Stimulated activated CD8-positive, alpha-beta memory T cell treated with anti-CD3 and anti-CD28 coated beads, Interleukin-4, amount 100 ng/mL, for 4 hours (primary cell): ENCODE measurements at places on chromosomes 4 and X.

DNA sequence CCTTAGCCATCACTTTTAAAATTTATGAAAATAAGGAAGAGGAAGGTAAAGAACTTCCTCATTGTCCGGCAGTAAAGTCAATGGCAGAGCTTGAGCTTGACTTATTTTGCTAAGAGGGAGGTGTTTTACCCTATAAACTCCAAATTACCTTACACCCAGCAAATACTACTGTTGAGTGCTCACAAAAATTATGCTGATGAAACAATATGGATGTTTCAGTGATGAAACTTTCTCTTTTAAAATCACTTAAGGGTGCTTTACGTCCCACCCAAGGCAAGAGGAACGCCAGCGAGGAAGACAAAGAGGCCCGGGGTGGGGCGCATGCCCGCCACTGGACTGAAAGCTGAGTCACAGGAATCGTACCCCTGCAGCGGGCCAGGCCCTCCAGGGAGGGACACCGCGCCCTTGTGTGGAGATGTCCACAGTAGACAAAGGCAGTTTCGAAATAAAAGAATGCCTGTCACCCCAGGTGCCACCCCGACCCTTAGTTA is 560 bp upstream of the TMSB4X start:
- DNase-seq: no peak

DNA sequence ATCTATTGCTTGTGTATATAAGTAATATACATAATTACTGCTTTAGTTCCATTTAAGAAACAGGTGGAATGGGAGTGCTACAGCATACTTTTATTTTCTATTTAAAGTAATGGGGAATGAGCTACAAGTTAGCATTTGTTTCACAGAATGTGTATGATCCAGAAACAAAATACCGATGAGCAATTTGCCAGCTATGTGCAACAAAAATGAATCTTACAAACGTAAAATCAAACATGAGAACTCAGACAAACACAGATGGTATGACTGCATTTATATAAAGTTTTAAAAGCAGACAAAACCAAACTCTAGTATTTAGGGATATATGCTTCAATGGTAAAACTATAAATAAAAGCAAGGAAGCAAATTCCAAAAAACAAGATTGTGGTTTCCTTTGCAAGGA is 141.7 kb downstream of the PAPSS1 start:
- DNase-seq: no peak

DNA sequence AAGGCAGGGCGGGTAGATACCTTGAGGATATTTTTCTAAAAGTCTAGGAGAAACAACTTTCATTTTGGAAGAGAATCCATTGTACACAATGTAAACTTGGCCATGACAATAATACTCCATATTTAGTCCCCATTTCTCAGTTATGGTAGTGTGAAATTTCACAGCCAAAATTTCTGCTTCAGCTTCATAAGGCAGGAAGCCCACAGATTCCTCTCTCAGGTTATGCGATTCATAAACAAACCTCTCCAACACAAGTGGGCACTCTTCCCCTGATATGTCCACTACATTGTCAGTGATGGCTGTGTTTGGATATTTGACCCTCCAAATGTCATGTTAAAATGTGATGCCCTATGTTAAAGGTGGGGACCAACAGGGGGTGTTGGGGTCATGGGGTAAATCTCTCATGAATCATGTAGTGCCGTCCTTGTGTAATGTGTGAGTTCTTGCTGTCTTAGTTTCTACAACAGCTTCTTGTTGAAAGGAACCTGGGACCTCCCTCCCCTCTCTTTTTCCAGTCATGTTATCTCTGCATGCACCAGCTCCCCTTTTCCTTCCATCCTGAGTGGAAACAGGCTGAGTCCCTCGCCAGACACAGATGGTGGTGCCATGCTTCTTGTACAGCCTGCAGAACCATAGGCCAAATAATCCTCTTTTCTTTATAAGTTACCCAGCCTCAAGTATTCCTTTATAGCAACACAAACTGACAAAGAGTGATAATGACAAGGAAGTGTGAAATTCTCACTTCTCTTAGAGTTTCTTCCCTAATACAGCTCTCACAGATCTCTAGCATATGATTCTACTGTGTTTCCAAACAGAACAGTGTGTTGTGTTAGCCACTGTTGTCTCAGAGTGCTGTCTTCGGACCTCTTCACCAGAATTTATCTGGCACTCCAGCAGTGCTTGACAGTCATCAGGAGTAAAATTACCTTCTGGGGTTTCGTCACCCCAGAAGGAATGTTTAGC is 598.4 kb upstream of the GNPDA2 start:
- DNase-seq: no peak

DNA sequence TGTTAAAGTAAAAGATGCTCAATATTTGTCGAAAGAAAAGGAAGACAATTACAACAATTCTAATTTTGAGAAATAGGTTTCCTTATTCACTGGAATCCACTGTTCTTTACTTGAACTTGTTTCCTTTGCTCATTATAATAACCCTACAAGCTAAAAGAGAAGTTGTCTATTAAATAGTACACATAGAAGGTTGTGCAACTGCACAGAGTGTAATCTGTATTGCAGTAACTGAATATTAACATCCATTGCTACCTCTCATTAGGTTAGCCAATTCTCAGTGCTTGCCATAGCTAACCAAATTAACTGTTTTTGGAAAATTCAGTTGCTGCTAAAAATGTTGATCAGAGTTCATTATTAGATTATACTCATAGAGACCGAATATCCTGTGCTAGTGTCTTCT is 120.0 kb downstream of the PDLIM5 start:
- DNase-seq: no peak
